ENCODE measurements at places on chromosomes 5 and 9.

DNA sequence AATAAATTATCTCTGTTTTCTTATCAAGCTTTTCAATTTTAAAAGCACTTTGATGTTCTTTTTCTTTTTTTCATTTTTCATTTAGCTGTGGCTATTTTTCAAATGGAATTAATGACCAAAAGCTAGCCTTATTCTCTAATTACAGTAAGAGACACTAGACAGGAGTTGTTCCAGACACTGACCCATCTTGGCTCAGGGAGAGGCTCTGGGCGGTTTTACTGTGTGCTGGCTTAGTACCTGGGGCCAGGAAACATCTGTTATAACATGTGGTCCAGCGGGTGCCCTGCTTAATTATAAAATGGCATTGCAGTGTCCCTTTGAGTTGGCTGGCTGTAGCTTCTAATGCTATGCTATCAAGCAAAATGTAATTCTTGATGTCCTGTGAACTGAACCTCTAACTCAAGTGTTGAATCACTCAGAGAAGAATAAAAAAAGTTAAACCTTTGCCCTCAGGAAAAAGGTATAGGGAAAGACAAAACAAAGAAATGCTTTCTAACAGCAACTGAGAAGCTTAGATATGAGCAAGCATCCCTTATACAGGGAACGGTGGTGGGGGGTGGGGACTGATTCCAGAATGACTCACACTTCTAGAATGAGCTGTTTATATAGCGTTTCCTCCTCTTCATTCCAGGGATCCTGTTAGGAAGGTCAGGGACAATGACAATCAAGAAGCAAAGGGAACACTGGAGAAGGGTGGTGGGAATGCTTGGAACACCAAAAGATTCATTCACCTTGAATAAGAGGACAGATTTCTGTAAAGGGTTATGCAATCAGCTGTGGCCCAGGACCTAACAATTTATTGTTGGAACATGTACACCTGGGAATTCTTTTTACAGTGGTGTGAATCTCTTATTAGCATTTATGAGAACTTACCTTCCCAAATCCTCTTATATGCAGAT, 58.7 kb upstream of the NFIB start:
- no peak for DNase-seq

DNA sequence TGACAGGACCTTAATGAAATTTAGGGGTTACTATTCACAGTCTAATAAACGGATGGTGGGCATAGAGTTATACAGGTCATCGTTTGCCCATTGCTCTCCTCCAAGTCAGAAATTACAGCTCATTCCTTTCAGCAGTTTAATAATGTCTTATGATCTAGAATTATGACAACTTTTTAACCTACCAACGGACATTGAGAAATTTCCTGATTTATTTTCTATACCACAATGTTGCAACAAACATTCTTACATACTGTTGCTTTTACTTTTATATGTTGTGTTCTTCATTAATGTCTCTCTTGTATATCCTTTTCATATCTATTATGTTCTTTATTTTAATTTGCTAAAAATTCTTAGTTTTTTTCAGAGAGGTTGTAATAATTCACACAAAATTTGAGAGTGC, 152.8 kb upstream of the PRLR start:
- DNase-seq, result no peak

DNA sequence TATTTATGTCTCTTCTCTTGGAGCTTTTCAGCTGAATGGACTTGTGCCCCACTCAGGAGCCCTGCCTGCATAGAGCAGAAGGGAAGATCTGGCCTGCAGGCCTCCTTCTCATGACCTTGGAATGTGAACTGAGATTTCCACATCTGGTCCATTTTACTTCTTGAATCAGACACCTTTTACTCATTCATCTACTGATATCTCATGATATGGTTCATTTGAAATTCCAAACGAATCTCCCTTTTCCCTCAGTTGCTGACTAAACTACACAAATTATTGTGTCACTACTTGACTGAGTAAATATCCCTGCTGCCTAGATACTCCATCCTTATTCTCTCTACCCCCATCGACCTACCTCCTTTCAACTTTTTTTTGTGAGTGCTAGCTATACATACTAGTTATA, 138.7 kb downstream of the PLCXD3 start:
- DNase-seq, result no peak

GRCh38 chr9:6029604-6030274, 14.3 kb upstream of the RANBP6 start:
- DNase-seq, result no peak

DNA sequence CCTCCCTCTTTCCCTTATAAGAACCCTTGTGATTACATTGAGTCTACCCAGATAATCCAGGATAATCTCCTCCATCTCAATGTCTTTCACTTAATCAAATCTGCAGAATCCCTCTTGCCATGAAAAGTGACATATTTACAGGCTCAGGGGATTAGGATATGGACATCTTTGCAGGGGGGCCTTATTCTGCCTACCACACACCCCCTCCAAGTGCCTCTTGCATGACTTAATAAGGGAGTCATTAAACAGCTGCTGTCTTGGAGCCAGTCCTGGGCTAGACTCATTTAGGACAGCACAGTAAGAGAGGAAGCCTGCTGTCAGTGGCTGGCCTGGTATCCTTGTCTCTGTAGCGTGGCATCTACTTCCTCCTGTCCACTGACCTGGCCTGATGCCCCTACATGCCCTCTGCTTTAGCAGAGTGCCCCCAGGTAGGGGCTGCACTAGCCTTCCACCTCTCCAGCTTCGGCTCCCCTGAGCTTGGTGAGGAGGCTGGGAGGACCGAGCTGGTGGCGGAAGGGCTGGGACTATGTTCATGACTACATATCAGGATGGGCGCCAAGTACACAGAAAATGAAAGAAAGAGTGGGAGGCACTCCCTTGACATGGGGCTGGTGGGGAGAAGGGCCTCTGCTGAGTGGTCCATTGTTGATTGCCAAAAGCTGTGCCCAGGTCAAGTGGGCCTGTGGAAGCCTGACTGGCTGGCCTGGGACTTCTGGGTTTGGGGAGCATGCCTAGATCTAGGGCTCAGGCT, 17.2 kb downstream of the ENHO start:
- DNase-seq, result no peak

All from KBM-7 (cell line).